AG10803 (cell line): ENCODE measurements at places on chromosomes 5 and 9.
A peak's percentile ranks its signal among the peaks of the same experiment; 100 is the strongest.

GRCh38 chr9:115328228-115328627, 210.3 kb upstream of the TNC start:
- DNase-seq, result peak; percentile 98

DNA sequence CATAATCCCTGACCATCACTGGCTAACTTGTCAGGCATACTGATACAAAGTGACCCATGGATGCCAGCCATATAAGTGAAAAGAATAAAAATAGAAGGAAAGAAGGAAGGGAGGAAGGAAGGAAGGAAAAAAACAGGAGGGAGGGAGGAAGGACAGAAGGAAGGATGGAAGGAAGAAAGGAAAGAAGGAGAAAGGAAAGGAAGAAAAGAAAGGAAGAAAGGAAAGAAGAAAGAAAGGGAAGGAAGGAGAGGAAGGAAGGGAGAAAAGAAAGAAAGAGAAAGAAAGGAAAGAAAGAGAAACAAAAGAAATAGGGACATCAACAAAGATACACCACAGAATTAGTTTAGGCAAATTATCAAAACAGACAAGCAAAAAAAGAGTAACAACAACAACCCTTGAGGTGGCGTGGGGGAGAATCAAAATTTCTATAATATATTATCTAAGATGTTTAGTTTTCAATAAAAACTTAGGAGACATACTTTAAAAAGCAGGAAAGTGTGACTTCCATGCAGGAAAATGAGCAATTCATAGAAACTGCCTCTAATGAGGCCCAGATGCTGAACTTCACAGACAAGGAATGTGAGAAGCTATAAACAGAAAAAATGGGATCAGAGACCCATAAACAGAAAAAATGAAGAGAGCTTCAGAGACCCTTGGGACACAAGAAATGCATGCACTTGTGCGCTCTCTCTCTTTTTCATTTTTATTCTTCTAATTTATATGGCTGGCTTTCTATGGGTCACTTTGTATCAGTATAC, 96.1 kb upstream of the NFIL3 start:
- DNase-seq, result peak; percentile 66

GRCh38 chr5:160269017-160269416, 39.7 kb downstream of the FABP6 start:
- DNase-seq, result peak; percentile 29

- no peak for DNase-seq
These were observed 9.9 kb downstream of the TXNDC8 start for GRCh38 chr9:110327716-110328115.

DNA sequence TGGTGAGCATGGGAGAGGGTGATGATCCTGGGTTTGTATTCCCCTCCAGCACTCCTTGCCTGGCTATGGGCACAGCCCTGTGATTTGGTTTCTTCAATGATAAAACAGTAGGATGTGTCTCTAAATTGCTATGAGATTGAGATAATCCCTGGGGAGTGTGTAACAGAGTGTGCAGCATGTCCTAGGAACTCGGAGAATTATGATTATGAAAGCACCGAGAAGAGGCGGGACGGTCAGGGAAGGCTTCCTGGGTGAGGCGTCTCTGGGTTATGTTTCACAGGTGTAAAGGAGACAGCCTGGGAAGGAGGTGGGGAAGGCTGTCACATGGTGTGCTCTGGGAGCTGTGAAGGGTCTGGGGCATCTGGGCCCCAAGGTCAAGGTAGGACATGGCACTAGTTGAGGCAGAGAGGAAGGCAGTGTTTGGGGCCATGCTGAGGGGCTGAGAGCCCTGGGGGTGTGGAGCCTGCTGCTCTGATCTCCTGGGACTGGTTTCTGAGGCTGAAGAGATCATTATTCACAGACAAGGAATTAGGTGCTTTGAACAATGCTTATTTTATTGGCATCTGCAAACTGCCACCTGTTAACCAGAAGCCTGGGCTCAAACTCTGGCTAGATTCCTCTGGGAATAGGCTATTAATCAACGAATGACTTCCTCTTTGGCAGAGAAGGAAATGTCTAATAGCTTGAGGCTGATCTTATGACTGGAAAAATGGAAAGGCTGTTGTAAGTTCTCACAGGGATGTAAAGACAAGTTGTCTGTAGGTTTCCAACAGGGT, 73.8 kb upstream of the IL12B start:
- peak; percentile 56 for DNase-seq

DNA sequence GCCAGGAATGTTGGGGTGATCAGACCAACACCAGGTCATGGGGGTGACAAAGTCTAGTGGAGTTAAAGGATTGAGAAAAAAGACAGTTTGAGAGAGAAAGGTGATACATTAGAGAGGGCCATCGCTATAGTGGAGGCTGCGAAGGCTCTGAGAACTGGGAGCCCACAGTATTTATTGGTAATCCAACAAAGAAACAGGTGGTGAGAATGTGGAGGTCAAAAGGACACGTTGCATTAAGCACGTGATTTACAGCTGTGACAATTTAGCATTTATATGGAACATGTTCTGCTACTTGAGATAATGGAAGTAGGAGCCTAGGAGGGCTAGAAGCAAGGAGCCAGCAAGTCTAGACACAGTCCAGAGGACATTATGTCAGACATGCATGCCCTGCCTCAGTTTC, 2086.5 kb upstream of the C9orf72 start:
- no peak for DNase-seq

- DNase-seq, result no peak
These were observed 284.8 kb downstream of the ADGRV1 start for GRCh38 chr5:90843443-90843842.

- no peak for DNase-seq
These were observed 474.8 kb downstream of the EFNA5 start for GRCh38 chr5:107195890-107196395.

DNA sequence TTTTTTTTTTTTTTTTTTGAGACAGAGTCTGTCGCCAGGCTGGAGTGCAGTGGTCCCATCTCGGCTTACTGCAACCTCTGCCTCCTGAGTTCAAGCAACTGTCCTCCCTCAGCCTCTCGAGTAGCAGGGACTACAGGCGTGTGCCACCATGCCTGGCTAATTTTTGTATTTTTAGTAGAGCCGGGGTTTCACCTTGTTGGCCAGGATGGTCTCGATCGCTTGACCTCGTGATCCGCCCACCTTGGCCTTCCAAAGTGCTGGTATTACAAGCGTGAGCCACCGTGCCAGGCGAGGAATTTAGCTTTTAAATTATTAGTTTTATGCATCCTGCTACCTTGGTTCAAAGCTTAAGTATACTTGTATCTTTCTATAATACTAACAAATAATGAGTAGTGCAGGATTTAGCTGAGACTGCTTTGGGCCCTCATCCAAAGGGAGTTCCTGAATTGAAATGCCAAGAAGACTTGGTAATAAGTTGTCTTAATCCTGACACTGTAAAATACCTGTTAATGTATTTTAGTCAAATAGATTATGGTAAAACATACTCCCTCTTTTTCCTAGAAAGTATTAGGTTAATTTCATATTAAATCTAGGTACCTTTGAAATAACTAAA, 5.0 kb downstream of the CDC42SE2 start:
- peak; percentile 18 for DNase-seq

DNA sequence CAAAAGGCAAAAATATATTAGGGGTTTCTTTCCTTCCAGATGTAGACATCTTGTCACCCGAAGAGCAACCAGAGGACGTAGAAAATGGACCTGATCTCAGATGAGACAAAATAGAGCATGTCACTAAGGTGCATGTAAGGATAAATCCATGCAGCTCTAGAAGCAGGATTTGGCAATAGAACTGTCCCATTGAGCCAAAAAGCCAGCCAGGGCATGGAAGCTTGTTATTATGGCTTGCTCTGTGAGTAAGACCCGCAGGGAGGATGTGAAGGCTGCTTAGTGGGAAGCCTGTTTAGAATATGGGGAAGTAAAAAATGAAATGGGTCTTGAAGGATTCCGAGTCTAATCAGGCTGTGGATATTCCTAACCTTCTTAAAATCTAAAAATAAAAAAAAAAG, 165.6 kb upstream of the MPDZ start:
- DNase-seq, result no peak

DNA sequence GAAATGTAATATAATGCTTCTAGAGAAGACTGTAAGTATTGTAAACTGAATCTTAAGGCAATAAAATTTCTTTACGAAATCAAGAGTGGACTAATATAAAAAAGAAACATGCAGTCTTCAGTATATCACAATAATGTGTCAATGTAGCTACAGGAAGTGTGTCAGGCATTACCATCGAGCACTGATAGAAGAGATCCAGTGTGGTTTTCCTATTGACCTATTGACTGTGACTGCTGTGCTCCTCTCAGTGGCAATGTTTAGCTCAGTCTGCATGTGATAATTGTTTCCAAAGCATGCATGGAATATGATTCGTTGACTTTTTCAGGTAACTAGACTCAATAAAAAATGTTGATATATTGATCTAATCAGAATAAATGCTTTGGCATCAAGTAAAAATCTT, 20.3 kb upstream of the PCSK1 start:
- no peak for DNase-seq
